DMS 273 treated with DMSO at 0.1 percent for 48 hours (cell line): ENCODE measurements at places on chromosomes 4 and X.

- DNase-seq: no peak
Measured at GRCh38 chr4:40731361-40731760, 18.4 kb upstream of the NSUN7 start.

GRCh38 chr4:114021451-114021850 is 42.0 kb upstream of the ARSJ start:
- no peak for DNase-seq

DNA sequence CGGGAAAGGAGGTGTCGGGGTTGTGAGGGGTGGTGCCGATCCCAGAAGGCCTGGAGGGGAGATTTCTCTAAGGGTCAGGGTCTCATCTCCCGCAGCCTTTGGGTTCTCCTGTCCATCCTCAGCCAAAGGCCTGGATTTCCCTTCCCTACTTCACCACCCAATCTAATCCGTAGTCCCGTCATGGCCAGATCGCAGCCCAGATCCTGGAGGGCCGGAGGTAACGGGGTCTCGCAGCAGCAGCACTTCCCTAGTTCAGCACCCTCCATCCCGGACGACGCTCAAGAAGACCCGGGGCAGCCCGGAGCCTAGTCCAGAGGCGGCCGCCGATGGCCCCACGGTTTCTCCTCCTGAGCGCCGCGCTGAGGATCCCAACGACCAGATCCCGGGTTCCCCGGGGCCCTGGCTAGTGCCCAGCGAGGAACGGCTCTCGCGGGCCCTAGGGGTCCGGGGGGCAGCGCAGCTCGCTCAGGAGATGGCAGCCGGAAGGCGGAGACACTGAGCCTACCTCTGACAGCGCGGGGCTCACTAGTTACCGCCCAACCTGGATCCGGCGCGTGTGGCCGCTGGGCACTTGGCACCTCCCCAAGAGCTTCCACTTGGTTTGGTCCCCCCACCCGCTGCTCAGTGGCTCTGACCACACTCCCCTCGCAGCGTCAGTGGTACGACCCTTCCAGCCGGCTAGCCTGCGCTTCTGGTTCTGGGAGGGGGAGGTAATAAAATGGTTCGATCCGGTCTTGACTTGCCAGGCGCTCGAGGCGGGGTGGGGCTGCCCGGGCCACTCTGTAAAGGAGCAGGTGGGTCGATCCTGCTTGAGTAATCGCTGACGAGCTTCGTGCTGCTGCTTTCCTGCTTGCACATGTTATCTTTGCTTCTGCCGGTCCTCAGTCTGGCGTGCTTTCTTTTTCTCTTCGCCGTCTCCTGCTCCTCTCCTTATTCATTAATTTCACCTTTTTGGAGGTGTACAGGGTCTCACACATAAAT is 3.6 kb downstream of the MAGIX start:
- peak; percentile 44 for DNase-seq

DNA sequence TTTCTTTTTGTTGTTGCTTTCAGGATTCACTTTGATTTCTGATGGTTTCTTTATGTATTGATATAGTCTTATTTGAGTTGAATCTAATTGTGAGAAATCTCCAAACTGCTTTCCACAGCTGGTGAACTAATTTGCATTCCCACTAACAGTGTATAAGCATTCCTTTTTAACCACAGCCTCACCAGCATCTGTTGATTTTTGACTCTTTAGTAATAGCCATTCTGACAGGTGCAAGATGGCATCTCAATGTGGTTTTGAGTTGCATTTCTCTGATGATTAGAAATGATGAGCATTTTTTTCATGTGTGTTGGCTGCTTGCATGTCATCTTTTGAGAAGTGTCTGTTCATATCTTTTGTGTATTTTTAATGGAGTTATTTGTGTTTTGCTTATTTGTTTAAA is 1023.1 kb downstream of the SH3BGRL start:
- no peak for DNase-seq

- no peak for DNase-seq
Measured at GRCh38 chrX:2903366-2903765, 25.8 kb downstream of the ARSD start.

DNA sequence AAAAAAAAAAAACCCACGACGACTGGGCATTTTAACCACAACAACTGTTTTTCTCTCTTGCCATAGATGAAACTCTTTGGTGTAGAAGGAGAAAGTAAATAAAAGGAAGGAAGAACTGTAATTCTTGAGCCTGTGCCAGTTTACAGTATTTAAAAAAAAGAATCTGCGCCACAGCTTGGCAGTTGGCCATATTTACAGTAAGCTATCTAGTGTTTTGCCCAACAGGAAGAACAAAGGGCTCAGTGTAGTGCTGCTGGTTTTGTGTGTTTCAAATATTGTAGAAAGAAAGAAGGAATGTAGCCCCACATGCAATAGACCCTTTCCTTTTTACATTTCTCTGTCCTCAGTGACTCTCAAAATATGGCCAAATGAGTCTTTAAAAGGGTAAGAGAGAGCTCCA is 66.1 kb downstream of the NR3C2 start:
- DNase-seq: no peak

DNA sequence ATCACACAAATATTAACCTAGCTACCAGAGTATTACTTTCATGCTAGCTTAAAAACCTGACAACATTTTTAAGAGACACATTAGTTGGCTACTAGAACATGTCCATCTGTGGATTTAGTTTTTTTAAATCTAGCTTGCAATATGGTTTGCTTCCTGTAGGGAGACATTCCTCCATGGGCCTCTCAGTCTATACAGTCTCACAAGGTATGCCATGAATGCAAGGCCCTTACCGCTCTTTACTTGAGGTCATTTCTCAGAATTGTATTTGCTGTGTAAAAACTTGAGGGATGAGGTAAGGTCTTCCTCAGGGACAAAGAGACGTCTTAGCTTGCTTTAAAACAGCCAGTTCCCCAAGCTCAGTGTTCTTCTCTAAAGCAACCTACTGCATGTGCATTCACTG is 26.9 kb downstream of the UBA6 start:
- no peak for DNase-seq
